ENCODE measurements at places on chromosomes 1 and 21.

DNA sequence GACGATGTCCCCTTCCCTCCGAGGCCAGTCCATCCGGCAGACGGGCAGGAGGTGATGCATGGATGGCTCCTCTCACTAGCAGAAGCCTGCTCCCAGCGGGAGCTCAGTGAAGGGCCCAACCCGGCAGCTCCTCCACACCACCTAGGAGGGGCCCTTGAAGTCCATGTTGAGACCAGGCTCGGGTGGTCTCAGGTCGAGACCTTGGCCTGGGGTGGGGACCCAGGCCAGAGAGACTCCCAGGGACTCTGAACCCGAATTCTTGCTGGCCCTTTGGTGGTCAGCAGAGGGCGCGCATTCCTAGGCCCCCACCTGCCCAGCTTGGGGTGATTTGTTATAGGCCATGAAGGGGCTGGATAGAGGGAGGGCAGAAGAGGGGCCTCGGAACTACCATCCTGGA lies 642 bp upstream of the NT5C1A start:
- H3K27ac ChIP-seq, result no peak overlapping the region
- peaks cover 12% of the 10 kb centered on the region for H3K4me1 ChIP-seq
- no peaks in the 10 kb centered on the region for H3K36me3 ChIP-seq
- peaks cover 47% of the 10 kb centered on the region for H3K27me3 ChIP-seq
- peak overlapping the region; percentile 69 for H3K4me3 ChIP-seq

DNA sequence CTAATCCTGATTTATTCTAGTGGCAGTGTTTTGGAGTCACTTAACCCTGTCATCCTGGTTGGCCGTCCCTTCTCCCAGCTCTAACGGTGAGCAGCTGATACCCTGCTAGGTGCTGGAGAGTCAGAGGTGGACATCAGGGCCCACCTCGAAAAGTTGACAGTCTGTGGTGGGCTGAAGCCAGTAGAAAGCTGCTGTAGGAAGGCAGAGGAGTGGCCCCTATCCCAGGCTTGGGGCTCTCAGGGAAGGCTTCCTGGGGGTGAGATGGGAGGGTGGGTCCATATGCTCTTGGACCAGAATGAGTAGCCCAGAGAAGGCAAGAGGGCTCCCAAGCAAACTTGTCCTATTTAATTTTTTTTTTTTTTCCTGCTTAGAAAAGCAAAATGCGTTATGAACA lies 475 bp upstream of the RPL5 start:
- peak overlapping the region; percentile 76 for H3K27ac ChIP-seq
- DNase-seq, result no peak
- peaks cover 38% of the 10 kb centered on the region for H3K36me3 ChIP-seq
- H3K4me1 ChIP-seq, result peaks cover 49% of the 10 kb centered on the region

DNA sequence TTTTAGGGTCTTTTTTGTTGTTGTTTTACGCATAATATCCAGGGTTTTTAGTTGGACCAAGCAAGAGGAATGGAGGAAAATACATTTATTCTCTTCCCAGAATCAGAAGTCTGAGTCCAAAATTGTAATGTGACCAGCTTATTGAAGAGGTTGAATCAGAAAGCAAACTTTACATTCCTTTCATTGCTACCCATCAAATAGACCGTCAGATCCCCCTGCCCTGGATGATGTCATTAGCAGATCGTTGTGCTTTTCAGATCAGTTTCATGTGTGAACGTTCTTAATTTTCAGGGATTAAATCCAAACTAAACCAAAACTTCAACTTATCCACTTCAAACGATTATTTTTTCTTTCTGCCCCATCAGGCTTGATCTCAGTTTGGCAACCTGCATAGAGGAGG lies 85.7 kb upstream of the NGF start:
- H3K27ac ChIP-seq, result no peak overlapping the region
- H3K4me3 ChIP-seq, result no peak overlapping the region
- no peaks in the 10 kb centered on the region for H3K36me3 ChIP-seq
- no peaks in the 10 kb centered on the region for H3K27me3 ChIP-seq
- DNase-seq, result no peak
- H3K4me1 ChIP-seq, result peaks cover 2% of the 10 kb centered on the region

DNA sequence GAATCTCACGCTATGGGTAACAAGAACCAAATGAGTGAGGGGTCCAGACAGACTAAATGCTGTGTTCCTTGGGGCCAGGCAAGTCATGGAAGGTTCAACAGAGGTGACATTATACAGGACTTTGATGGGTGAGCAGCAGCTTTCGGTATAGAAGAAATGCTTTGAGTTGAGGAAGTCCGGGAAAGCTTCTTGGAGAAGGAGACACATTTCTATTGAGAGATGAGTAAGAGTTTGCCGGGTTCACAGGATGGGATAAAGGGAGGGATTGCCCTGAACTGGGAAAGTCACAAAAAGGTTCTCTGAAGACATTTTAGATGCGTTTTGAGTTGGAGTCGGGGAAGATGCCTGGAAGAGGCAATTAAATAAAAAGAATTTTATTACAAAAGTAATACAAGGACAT lies 580 bp upstream of the AZIN2 start:
- peaks cover 31% of the 10 kb centered on the region for H3K27me3 ChIP-seq
- H3K36me3 ChIP-seq, result no peaks in the 10 kb centered on the region
- peak overlapping the region; percentile 21 for H3K27ac ChIP-seq
- DNase-seq, result no peak

- no peak overlapping the region for H3K4me3 ChIP-seq
- no peak overlapping the region for H3K27ac ChIP-seq
- H3K36me3 ChIP-seq, result peaks cover 4% of the 10 kb centered on the region
- no peak for DNase-seq
- peaks cover 10% of the 10 kb centered on the region for H3K4me1 ChIP-seq
Measured at GRCh38 chr1:6130036-6130435, 50.1 kb downstream of the CHD5 start.

- no peak overlapping the region for H3K27ac ChIP-seq
- no peak overlapping the region for H3K4me3 ChIP-seq
- no peak for DNase-seq
Measured at GRCh38 chr1:78088015-78088414, 42.2 kb downstream of the GIPC2 start.

GRCh38 chr1:153539395-153540093 lies 1.2 kb downstream of the S100A5 start:
- peak overlapping the region; percentile 72 for H3K27ac ChIP-seq
- DNase-seq, result no peak
- no peaks in the 10 kb centered on the region for H3K27me3 ChIP-seq
- H3K4me1 ChIP-seq, result peaks cover 51% of the 10 kb centered on the region
- H3K36me3 ChIP-seq, result peaks cover 19% of the 10 kb centered on the region
- H3K4me3 ChIP-seq, result no peak overlapping the region

DNA sequence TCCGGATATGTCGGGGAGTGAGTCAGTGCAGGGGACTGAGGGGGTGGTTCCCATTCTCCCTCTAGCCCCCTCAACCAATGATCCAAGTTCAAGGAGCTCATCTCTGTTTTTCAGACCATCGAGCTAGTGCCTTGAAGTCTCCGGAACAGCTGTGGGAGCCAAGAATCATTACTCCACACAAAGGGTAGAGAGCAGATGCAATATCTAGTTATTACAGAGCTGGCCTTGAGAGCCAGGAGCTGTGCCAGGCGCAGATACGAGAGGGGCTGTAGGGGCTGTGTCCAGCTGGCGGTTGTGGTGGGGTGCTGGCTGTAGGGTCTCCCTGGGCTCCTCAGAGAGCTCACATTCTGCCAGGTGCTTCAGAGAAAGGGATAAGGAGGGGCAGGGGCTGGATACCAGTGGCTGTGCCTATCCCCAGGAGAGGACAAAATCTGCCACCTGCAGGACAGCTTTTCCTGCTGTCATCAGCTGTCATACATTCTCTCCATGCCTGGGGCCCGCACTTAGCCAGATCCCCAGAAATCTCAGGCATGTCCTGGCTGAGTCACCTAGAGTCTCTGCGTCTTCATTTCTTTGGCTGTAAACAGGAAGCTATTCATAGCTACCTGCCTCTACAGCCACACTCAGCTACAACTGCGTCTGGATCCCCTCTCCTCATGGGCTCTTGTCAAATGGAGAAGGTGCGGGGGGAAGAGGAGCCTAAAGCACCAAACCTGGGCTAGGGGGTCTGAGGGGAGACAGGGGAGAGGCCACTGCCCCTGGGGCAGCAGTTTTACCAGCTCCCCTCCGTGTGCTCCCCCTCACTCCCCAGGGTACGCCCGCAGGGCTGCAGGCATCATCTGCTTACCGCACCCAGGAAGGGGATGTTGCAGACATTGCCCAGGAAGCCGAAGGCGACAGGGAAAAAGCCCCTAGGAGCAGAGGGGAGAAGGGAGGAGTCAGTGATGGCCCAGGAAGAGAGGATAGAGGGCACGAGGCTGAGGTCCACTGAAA lies 2.4 kb upstream of the KISS1 start:
- no peaks in the 10 kb centered on the region for H3K36me3 ChIP-seq
- H3K4me3 ChIP-seq, result no peak overlapping the region
- H3K27ac ChIP-seq, result no peak overlapping the region
- H3K27me3 ChIP-seq, result peaks cover 34% of the 10 kb centered on the region
- no peak for DNase-seq

GRCh38 chr1:205772607-205773032 lies 2.7 kb downstream of the RAB29 start:
- H3K36me3 ChIP-seq, result peaks cover 26% of the 10 kb centered on the region
- H3K27ac ChIP-seq, result peak overlapping the region; percentile 20
- H3K4me1 ChIP-seq, result peaks cover 56% of the 10 kb centered on the region
- peak overlapping the region; percentile 97 for H3K4me3 ChIP-seq
- peak; percentile 32 for DNase-seq

DNA sequence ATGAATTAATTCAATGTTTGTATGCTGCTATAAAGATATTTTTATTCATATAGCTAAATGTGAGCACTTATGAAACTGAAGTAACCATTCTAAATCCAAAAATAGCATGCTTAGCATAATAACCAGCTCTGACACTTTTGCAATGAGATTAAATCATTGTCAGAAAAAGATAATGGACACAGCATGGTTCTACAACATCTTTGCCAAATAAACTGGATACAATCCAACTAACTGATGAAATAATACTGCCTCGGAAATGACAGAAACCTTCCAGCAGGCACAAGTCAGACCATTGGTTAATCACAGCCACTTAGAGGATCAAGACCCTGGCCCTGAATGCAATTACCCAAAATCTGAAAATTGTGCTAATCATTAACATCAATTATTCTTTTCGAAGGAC lies 592.7 kb upstream of the ADGRL4 start:
- no peaks in the 10 kb centered on the region for H3K27me3 ChIP-seq
- no peak for DNase-seq
- H3K4me3 ChIP-seq, result no peak overlapping the region
- H3K36me3 ChIP-seq, result no peaks in the 10 kb centered on the region
- H3K4me1 ChIP-seq, result no peaks in the 10 kb centered on the region

DNA sequence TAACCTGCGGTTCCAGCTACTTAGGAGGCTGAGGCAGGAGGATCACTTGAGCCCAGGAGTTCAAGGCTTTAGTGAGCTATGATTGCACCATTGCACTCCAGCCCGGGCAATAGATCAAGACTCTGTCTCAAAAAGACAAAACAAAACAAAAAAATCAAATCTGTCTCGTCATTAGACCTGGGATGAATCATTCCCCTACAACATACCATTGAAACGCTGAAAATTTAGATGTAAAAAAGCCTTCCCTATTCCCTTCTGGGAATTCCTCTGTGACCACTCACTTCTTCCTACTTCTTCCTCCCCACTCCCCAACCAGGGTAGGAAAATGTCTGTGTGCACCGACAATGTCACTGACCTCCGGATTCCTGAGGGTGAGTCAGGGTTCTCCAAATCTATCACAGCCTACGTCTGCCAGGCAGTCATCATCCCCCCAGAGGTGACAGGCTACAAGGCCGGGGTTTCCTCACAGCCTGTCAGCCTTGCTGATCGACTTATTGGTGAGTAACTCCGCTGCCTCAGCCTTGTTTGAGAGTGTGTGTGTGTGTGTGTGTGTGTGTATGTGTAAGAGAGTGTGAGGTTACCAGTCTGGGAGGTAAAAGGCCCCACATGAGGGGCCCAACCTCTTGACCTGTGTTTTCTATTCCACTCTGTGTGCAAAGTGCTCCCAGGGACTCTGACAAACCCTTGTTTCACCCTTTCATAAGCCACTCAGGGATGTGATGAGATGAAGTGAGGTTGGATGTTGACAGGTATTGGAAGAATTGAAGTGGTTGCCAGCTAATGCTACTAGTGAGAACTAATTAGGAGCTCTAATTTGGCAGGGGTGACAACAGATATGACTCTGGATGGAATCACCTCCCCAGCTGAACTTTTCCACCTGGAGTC lies 16.3 kb upstream of the SARS1 start:
- peaks cover 18% of the 10 kb centered on the region for H3K4me1 ChIP-seq
- no peaks in the 10 kb centered on the region for H3K36me3 ChIP-seq
- peaks cover 16% of the 10 kb centered on the region for H3K27me3 ChIP-seq
- no peak overlapping the region for H3K27ac ChIP-seq
- no peak overlapping the region for H3K4me3 ChIP-seq

DNA sequence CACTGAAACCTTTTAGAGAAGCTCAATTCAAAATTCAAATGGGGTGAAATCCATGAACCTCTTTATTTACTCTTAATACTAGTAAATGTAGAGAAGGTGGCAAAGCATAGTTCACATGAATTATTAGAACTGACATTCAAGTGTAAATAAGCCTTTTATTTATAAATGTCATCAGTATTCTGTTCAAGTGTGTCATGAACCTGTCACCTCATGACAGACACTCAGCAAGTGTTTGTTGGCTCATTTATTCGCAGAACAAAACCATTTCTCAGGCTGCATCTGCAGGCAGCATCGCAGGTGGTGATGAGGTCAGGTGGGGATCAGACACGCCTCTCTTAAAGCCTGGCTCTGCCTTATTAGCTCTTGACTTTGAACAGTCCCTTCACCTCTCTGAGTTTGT lies 116.6 kb downstream of the SETD4 start:
- no peaks in the 10 kb centered on the region for H3K4me1 ChIP-seq
- H3K36me3 ChIP-seq, result no peaks in the 10 kb centered on the region
- no peak overlapping the region for H3K27ac ChIP-seq

- no peak for DNase-seq
- H3K36me3 ChIP-seq, result no peaks in the 10 kb centered on the region
- H3K4me1 ChIP-seq, result no peaks in the 10 kb centered on the region
- H3K27me3 ChIP-seq, result peaks cover 11% of the 10 kb centered on the region
- no peak overlapping the region for H3K4me3 ChIP-seq
- H3K27ac ChIP-seq, result no peak overlapping the region
Measured at GRCh38 chr1:237562242-237562823, 328.4 kb downstream of the ZP4 start.

DNA sequence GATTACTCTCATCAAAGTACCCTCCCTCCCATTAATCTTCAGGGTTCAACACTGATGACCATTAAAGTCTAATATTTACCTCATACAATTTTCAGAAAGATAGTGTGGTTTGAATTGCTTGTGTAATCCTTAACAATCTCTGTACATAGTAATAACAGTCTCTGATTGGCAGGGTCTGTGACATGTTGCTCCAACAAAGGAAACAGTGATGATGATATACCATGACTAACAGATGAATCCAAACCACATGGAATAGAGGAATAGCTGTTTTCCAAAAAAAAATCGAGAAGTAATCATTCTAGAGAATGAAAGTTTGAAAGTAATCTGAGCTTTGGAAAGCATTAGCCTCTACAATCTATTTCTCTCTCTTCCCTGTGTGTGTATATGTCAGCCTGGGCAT lies 610.1 kb upstream of the NEGR1 start:
- no peak overlapping the region for H3K27ac ChIP-seq
- no peak for DNase-seq
- no peaks in the 10 kb centered on the region for H3K27me3 ChIP-seq
- no peaks in the 10 kb centered on the region for H3K4me1 ChIP-seq
- no peak overlapping the region for H3K4me3 ChIP-seq
- H3K36me3 ChIP-seq, result no peaks in the 10 kb centered on the region
